ENCODE measurements at places on chromosomes 16 and 17. TPM values are rescaled to one million over a fixed set of nuclear protein-coding genes. Genes with fewer than 3 reads are reported as not detected.

The HES7 gene
- total RNA-seq: not detected

The TP53TG3B gene
- total RNA-seq: not detected

The NSRP1 gene
- 3.4 TPM for total RNA-seq

The CETP gene
- not detected for total RNA-seq

The CDRT15L2 gene
- not detected for total RNA-seq

The DNAI2 gene
- total RNA-seq: not detected

The MPV17L gene
- total RNA-seq: not detected

The CCL17 gene
- not detected for total RNA-seq

The CCL8 gene
- total RNA-seq: not detected

The CCL3 gene
- not detected for total RNA-seq

The ODAD4 gene
- 0.56 TPM for total RNA-seq

The RNF135 gene
- total RNA-seq: 5.3 TPM

The TMC5 gene
- total RNA-seq: not detected

The KRT33B gene
- total RNA-seq: 0.18 TPM

The ASGR2 gene
- not detected for total RNA-seq

Measured in IMR-90 (cell line).